ENCODE measurements at places on chromosomes 2 and 18.

DNA sequence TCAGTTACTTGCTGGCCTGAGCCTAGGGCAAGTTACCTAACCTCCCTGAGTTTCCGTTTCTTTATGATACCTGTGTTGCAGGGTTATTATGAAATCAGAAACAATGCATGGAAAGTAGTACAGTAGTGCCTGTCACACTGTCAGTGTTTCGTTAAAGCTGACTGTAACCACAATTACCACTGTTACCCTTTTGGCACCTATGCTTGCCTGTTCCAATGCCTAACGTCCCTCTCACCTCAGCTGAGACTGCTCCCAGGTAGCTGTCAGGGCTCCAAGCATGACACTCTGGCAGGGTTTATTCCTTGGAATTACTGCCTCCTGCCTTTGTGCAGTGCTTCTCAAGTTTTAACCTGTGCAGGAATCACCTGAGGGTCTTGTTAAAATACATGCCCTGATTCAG is 135.2 kb upstream of the RBMS1 start:
- no peak for DNase-seq

GRCh38 chr2:149899390-149899789 is 311.8 kb upstream of the MMADHC start:
- DNase-seq, result no peak

DNA sequence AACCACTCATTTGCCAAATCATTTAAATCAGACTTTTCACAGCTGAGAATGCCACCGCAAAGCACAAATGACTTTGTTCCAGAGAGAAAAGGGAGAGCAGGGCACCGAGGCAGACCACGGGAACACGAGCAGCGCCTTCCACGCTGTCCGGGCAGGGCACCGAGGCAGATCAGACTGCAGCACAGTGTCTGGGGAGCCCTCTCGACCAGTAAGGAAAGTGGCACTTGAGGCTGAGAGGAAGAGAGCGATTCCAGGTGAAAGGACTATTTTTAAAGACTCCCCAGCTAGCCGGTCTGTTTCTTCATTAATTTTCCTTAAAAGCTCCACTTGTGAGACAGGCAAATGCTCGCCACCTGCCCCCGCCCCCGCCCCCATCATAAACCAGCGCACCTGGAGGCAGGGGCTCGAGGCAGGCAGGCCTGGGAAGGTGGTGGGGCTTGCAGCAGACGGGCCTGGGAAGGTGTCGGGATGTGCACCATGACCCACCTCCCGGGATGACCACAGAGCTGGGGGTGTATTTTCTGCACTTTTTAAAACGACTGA is 80.9 kb upstream of the CTDP1 start:
- DNase-seq, result no peak

GRCh38 chr2:8515864-8516533 is 165.9 kb upstream of the ID2 start:
- DNase-seq, result no peak

DNA sequence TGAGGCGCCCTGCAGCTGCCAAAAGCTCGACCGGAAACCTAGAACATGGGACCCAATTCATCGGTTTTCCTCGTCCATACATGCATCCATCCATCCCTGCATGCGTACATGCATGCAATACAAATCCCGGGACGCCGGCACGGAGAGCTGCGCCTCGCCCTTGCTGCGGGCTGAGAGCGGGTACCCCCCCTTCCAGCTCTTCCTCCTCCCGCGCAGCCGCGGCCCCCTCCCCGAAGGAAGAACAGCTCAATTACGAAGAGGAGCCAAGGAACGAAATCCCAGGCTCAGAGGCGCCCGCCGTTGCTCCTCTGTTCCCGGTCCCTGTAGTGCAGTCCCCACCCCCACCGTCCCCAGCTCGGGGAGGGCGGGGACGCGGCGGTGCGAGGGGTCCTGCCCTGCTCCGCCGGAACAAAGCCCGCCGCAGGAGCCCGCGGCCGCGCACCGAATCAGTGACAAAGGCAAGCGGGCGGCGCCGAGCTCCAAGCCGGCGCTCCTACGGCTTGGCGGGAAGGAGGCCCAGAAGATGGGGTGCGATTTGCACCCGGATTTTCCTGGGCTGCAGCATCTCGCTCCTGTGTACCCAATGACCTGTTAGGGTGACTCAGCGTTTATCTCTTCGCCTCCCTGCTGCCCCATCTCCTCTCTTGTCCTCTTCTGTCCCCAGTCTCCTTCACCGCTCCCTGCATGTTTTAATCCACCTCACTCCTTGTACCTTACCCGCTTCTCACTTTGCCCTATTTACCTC is 8.9 kb upstream of the POU3F3 start:
- no peak for DNase-seq

GRCh38 chr2:132404056-132404455 is 12.5 kb upstream of the GPR39 start:
- DNase-seq, result no peak

GRCh38 chr2:108907822-108908712 is 81.0 kb downstream of the EDAR start:
- no peak for DNase-seq

All from skin of body (tissue), 3 donors.